ENCODE measurements at places on chromosomes 7 and 10. TPM values are rescaled to one million over a fixed set of nuclear protein-coding genes. Genes with fewer than 3 reads are reported as not detected.

- DNase-seq, result no peak
Measured at GRCh38 chr10:75233444-75234016, 2.2 kb downstream of the COMTD1 start.

GRCh38 chr7:127245002-127245401 lies 7.7 kb downstream of the GRM8 start:
- DNase-seq, result no peak

DNA sequence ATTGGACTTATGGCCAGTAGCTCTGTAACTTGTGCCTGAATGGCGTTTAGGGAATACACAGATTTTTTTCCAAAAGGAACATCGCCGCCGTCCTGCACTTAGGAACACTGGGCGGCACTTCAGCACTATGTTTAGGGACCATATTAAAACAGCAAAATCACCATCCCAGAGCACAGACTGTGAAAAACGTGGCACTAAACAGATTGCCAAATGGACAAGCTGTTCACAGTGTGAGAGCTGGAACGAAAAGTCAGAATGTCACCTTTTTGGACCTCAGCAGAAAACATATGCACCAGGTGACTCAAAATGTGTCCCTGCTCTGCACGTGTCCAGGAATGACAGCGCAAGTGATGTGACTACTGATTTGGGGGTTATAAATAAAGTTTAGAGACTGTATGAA lies 87.9 kb downstream of the ODAD2 start:
- DNase-seq, result no peak

C7orf57 gene
- not detected for total RNA-seq

VPS50 gene
- total RNA-seq, result 41.6 TPM

SLC13A4 gene
- total RNA-seq, result 0.27 TPM
